ENCODE measurements at places on chromosomes 2 and 18. TPM values are rescaled to one million over a fixed set of nuclear protein-coding genes. Genes with fewer than 3 reads are reported as not detected.

The TRAF3IP1 gene
- 7.2 TPM for total RNA-seq

The RGPD3 gene
- 0.35 TPM for total RNA-seq

The EGR4 gene
- 0.11 TPM for total RNA-seq

The CNOT9 gene
- total RNA-seq: 102 TPM

The POTEJ gene
- total RNA-seq: not detected

The OR6B2 gene
- not detected for total RNA-seq

The GRHL1 gene
- 0.85 TPM for total RNA-seq

The OTOS gene
- not detected for total RNA-seq

The DOK6 gene
- not detected for total RNA-seq

The FAM237A gene
- not detected for total RNA-seq

The UGT1A3 gene
- not detected for total RNA-seq

The ACVR1C gene
- 1.1 TPM for total RNA-seq

The EFR3B gene
- total RNA-seq: 0.24 TPM

The RAX gene
- total RNA-seq: 0.24 TPM
